ENCODE measurements at places on chromosomes 6 and 20.
A peak's percentile ranks its signal among the peaks of the same experiment; 100 is the strongest.

DNA sequence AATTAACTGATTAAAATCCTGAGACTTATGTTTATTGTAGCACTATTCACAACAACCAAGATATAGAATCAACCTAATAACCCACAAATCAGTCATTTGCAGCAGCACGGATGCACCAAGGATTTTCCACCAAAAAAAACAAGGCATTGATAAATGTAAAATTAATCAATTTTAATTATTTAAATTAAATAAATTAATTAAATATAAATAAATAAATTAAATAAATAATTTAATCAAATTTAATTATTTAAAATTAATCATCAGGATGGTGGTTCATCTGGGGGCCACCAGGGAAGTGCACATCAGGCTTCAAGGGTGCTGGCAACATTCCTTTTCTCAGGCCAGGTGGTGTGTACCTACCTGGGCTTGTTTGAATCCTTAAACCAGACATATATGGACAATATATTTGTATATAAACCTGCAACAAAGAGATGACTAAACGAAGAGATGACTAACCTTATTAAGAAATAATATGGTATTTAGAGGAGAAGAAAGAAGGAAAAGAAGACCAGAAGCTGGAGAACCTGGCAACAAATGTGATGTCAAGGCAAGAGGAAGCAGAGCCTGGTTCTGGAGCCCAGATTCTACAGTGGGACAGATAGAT, 89.2 kb downstream of the CD164 start:
- DNase-seq = no peak

DNA sequence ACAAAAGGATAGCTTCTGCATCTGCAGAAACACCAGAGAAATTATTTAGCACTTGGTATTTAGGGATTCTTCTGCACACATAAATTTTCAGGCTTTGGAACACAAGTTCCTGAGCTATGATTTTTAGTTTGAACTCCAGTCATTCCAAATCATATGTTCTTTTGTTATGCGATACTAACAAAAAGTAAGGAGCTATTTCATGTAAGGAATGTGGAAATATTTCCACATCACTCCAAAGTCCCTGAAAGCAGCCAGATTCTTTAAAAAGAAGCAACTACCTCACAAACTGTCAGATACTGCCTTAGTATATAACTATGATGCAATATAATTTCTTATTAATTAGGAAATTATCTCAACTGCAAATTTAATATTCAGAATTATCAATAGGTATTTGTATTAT, 106.9 kb downstream of the RNGTT start:
- DNase-seq = no peak

DNA sequence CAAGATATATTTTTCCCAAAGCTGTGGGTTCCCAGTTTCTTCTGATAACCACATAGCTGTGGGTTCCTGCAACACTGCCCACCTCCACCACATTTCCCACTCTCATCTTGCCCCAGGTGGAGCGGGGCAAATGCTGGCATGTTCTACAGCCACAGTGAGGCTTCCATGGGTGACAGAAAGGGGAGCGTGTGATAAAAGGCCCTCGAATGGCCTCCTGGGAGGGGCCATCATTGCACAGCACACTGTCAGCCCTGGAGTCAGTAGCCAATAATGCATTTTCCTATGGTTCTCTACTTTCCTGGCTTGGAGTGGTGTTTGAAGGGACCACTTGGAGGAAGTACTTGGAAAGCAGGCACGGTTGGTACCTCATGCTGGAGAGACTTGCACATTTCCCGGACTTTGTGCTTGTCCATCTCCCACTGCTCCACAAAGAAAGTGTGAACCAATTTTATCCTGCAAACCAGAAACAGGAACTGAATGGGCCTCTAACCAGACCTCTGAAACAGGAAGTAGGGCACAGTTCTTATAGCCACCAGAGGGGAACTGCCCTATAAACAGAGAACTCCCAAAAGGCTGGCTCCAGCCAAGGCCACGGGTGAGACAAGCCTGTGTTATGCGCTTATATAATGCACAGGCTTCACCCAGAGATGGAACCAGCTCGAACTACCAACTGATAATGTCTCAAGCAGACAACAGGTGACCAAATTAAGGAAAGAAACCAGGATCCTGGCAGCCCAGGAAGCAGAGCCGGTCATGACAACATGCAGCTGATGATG, 8.6 kb downstream of the MAP3K5 start:
- DNase-seq = peak; percentile 12

- peak; percentile 43 for DNase-seq
Observed at GRCh38 chr6:3159805-3160781, 2.7 kb upstream of the TUBB2A start.

GRCh38 chr6:5457041-5457440, 195.7 kb downstream of the FARS2 start:
- peak; percentile 15 for DNase-seq

DNA sequence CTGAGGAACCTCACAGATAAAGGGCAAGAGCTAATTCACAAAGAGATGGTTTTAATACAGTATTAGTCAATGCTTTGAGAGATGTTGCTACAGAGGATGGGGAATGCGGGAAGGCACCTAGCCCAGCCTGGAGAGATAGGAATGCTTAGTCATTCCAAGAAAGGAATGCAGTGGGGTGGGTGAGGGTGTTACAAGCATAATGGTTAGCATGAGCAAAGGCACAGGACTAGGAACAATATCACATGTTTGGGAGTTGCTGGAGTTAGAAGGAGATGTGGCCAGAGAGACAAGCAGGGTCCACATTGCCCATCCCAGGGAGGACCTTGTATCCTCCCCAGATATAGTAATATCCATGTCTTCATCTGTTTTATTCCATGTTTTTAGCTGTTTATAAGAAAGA, 107.0 kb upstream of the OGFRL1 start:
- DNase-seq = no peak

DNA sequence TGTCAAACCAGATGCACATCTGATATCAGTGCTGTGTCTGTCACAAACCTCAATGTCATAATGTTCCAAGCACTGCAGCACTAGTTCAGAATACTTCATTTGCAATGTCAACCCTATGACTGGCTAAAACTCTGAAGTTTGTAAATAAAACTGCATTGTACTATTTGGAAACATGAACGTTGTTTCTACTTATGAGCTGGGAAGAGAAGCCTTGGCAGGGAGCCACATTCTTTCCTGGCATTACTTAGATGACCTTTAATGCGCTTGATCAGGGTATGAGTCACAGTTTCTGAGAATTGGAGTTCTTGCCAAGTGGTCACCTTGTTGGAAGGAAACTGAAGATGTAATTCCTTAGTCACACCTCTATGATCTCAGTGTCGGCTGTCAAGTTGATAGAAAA, 664.8 kb upstream of the MMS22L start:
- no peak for DNase-seq

- DNase-seq = no peak
Observed at GRCh38 chr6:150641398-150642139, 41.9 kb downstream of the PLEKHG1 start.

DNA sequence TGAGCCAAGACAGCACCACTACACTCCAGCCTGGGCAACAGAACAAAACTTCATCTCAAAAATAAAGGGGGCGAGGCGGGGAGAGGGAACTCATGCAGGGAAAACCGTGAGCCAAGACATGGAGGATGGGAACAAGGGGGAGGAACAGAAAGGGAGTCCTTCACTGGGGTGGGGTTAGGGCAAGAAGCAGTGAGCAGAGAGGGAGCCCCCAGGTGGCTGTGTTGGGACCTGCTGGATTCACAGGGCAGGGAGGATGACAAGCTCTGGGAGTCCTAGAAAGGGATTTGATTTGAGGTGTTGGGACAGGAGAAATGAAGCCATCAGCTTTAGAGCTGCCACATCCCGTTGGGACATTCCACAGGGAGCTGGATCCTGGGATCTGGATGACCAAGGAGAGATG, 90.6 kb upstream of the TOP1 start:
- no peak for DNase-seq

DNA sequence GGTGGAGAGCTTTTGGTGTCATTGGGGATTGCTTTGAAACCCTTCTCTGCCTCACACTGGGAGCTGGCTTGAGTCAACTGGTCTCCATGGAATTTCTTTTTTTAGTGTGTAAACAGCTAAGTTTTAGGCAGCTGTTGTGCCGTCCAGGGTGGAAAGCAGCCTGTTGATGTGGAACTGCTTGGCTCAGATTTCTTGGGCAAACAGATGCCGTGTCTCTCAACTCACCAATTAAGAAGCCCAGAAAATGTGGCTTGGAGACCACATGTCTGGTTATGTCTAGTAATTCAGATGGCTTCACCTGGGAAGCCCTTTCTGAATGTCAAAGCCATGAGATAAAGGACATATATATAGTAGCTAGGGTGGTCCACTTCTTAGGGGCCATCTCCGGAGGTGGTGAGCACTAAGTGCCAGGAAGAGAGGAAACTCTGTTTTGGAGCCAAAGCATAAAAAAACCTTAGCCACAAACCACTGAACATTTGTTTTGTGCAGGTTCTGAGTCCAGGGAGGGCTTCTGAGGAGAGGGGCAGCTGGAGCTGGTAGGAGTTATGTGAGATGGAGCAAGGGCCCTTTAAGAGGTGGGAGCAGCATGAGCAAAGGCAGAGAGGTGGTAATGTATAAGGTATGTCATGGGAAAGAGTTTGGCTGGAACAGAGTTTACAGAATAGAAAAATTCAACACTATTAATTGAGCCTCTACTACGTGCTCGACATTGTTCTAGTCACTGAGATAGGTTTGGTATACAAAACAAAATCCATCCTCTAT, 31.2 kb downstream of the SRSF3 start:
- no peak for DNase-seq

DNA sequence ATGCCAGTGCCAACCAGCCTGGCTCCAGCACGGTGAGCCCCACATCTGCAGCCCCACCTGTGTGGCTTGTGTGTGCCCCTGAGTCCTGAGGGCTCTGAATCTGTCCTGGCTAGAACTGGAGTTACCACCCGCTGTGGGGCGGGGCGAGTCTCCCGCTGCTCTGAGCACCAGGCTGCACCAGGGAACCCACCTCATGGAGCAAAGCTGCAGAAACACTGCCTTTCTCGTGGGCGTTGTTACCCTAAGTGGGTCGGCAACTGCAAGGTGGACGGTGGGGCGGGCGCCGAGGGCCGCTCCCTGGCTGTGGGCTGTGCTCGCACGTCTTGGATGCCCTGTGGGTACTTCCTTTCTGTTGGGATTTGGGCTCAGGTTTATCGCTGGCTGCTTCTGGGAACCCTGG, 12.7 kb upstream of the ZBTB46 start:
- DNase-seq = no peak

DNA sequence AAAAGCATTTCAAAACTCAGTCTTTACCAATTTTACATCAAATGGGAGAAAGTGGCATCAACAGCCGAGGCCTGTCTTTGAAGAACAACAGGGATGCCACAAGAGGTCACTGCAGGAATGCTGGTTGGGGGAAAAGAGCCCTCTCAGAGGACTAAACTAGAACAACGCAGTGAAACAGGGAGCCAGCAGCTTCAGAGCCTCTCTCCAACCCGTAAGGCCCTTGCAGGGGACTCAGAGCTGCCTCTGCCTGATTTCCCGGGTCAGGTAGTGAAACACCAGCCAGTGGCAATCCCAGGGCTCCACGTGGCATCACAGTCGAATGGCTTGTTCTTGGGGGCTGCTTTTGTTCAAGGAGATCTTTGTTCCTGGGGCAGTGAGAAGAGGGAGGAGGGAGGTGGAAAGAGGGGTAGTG, 55.0 kb upstream of the KCNK16 start:
- peak; percentile 80 for DNase-seq

GRCh38 chr6:75611702-75612375, 10.2 kb downstream of the SENP6 start:
- no peak for DNase-seq

DNA sequence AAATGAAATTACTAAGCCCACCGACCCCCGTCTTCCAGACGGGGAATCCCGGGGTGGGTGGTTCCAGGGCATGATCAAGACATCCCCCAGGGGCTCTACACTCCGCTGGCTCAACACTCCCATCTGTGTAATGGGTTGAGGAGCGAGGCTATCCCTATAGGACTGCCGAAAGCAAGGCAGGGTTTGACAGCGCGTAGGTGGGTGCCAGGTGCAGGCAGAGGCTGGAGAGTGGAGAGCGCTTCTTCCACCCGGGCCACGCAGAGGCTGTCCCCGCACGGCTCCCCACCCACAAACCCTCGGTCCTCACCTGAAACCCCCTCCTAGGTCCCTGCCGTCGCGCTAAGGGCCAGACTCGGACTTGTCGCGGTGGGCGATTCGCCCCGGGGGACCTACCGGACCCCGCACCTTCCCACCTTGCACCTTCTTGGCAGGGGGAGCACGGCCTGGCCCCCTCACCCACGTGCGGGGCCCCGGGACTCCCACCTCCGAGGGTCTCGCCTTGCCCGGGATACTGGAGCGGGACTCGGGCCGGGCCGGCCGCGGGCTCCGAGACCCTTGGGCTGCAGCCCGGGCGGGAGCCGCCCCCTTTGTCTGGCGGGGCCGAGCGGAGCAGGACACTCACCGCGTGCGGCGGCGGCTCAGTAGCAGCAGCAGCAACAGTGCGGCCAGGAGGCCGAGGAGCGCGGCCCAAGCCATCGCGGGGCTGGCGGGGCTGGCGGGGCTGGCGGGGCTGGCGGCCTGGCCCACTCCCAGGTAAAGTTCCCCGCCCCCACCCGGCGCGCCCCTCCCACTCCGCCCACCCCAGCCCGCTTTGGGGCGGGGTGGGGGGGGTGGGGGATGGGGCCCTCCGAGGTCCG, at the start of gene PTGIS:
TSS of gene PTGIS (minus strand) at position 717 of the 857 bp plus-strand sequence. CDS start at position 696, 21 bp downstream.
- DNase-seq = no peak

DNA sequence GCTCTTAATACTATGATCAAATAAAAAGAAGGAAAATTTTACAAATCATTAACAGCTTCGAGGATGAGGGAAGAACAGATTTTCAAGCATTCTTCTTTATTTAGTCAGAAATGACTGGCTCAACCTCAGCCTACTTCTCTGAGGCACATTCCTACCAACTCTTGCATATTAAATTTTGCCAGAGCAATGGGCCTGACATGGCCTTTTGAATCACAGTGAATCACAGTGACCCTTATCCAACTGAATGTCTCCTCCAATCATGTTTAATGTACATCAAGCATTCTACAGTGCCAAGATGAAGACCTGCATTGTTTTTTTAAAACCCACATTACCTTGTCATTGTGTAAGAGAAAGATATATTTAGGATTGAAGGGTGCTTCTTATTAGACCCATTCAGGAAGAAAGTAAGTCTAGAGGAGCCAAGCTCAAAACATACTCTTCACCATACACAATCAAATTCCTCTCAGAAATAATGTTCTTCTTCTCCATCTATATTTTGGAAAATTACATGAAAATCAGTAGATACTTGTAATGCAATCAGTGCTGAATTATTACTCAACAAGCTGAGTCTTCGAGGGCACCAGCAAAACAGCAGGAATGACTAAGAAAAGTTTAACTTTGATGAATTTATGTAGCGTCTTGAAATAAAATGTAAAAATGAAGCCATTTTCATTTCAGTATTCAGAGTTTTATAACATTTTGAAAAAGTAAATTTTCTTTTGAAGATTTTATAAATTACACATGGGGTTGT, 44.1 kb upstream of the MOXD1 start:
- no peak for DNase-seq

DNA sequence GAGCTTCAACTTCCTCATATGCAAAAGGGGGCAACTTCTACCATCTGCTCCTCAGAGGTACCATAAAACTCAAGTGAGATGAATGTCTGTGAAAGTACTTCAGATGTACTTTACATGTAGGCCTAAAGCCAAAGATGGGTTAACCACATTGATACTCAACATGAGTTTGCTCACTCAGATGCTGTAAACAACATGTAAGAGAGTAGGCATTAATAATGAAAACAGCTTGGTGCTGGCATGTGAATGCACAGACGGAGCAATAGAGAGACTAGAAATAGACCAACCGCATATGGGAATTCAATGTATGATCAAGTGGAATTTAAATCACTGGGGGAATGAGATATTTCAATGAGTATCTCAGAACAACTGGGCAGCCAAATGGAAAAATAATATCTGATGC, 143.8 kb upstream of the CDYL start:
- no peak for DNase-seq
